ENCODE measurements at places on chromosomes 2 and 18.

DNA sequence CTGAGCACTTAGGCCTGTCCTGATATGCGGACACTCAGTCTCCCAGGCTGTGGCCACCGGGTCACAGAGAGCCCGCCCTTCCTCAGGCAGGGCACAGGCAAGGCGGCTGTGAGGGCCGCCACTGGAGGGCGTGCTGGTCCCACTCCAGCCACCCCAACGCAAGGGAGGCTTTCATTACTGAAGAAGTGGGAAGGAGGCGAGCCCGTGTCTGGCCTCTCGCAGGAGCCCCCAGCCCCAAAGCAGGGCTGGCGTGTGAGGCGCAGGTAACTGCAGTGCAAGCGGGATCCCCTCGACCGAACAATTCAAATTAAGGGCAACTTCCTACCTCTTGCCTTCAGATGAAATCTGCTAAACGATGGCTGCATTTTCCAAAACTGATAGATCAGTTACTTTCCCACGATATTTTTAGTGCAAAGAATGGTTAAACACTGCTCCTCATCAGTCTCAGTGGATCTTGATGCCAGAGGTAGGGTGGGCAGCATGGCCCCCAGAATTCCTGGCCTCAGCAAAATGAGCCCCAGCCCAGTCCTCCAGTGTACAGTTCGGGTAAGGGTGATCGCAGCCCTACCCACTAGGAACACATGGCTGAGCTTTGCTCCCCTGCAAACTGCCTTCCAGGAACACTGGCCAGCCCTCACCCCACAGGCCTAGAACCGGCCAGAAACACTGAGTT, 97.2 kb downstream of the SEPTIN10 start:
- no peak for DNase-seq

- DNase-seq, result no peak
Observed at GRCh38 chr2:62306751-62307468, 111.0 kb downstream of the B3GNT2 start.

DNA sequence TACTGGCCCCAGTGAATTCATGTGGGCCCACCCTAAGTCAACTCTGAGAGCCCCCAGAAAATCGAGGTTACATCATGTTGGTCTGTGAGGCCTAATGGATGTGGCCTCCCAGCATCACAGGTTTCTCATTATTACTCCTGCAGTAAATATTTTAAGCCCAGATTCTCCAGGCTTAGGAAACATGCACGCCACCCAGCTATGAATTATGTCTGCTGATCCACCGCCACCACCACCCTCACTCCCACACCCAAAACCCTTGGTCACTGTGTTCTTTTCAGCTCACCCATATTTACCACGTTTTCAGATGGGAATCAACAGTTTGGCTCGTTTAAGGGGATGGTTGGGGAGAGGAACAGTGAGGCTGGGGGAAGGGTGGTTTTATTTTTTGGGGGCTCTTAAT, 128.6 kb downstream of the NCK2 start:
- no peak for DNase-seq

- peak; percentile 86 for DNase-seq
Observed at GRCh38 chr18:11850821-11851145, 430 bp upstream of the CHMP1B start.

- peak; percentile 78 for DNase-seq
Observed at GRCh38 chr18:69400253-69400975, at the start of gene DOK6. Gene DOK6 (plus strand): TSS chr18:69400888.

DNA sequence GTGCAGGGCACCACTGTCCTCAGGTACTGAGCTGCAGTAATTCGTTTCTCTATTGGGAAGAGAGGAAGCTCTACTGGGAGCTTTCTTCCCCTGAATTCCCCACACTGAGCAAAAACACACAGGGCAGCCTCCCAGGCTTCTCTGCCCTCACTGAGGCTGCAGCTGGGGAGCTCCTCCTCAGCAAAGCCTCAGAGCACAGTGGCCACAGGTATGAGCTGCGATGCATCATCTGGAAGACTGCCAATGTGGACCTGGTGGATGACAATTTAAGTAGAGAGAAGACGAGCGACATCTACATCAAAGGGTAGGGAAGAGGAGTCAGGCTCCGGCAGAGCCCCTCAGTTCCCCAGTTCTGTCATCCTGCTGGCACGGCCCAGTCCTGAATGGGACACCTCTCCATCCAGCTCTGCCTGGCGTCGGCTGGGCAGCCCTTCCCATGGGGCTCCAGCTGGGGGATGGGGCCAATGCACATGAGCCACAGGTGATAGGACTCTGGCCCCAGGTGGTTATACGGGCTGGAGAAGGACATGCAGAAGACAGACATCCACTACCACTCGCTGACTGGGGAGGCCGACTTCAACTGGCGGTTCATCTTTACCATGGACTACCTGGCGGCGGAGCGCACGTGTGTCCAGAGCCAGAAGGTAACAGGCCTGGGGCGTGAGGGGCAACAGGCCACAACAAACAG, 37.6 kb downstream of the LMAN2L start:
- DNase-seq, result no peak

DNA sequence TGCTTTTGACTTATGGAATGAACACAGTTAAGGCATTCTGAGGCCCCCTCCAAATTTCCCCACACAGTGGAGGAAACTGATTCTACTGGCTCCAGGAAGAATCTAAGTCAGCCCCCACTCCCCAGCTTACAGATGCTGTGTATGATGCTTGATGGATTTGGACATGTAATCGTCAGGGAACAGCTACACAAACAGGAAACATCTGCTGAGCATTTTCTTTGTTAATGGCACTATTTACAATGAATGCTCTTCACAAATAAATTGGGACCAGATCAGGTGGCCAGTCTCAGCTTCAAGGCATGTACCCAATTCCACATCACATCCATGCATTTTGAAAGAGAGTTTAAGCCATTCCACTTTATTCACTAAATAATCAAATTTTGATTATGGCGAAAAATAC, 562.3 kb downstream of the SOX11 start:
- DNase-seq, result no peak

DNA sequence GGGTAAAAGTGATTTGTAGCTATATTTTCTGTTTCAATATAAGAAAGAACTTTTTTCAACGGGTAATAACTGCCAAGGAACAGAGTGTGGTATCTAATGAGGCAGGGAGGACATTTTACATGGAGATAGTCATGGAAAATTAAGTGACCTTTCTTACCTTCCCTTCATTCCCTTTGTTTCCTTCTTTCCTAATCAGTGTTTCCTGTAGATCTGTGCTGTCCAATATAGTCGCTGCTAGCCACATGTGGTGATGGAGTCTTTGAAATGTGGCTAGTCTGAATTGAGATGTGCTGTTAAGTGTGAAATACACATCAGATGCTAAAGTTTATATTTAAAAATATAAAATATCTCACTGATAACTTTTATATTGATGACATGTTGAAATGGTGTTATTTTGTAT, 81.8 kb downstream of the BABAM2 start:
- DNase-seq, result no peak

- DNase-seq, result no peak
Observed at GRCh38 chr2:220555961-220556630, 928.7 kb downstream of the SLC4A3 start.

- no peak for DNase-seq
Observed at GRCh38 chr2:232697807-232698110, 628 bp downstream of the GIGYF2 start.

GRCh38 chr2:184367211-184367610, 231.1 kb upstream of the ZNF804A start:
- no peak for DNase-seq

DNA sequence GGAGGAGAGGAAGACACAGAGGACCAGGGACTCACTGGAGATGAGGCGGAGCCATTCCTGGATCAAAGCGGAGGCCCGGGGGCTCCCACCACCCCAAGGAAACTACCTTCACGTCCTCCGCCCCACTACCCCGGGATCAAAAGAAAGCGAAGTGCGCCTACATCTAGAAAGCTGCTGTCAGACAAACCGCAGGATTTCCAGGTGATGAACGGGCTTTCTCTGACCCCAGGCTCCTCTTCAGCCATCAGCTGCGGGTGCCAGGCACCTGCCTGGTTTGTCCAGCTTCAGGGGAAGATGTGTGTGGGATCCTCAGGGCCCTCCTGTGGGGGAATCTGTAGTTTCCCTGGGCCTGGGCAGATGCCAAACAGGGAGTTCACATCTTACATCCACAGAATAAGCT, 60.4 kb downstream of the DYSF start:
- DNase-seq, result no peak

DNA sequence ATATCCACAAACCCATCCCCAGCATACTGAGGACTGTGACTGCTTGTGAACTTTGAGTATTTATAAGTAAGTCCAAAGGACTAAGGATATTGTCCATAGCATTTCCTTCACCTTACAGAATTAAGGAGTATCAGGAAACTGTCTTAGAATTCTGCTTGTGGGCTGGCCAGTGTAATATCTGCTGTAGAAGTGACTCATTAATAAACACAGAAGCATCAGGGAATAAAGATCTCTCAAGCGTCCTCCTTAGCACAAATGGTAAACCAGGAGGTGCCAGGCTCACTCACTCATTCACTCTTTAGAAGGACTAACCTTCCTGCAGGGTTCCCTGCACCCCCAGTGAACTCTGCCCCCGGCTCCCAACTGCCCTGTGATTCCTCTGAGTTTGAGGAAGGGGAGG, 31.0 kb downstream of the CCDC68 start:
- DNase-seq, result no peak

GRCh38 chr2:59786684-59787083, 766.8 kb downstream of the BCL11A start:
- no peak for DNase-seq

- DNase-seq, result no peak
Observed at GRCh38 chr2:20536619-20537422, 89.9 kb downstream of the RHOB start.

- no peak for DNase-seq
Observed at GRCh38 chr2:206231669-206232286, 42.7 kb upstream of the ZDBF2 start.

- DNase-seq, result no peak
Observed at GRCh38 chr18:14935210-14935609, 187.2 kb downstream of the ANKRD30B start.

DNA sequence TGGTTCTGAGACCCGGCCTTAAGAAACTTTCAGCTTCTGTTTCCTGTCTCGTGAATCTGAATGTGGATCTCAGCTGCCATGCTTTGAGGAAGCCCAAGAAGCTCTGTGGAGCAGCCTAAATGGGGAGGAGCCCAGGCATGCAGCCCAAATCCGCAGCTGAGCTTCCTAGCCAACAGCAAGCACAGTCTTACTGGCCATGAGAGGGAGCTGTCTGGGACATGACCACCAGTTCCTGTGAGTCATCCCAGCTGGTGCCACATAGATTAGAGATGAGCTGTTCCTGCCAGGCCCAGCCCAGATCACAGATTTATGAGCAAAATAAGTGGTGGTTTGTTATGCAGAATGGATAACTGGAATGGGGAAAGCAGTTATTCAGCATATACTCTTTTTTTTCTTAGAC, 224.4 kb upstream of the APCDD1 start:
- no peak for DNase-seq

GRCh38 chr18:56723068-56723467, 71.9 kb downstream of the WDR7 start:
- no peak for DNase-seq

DNA sequence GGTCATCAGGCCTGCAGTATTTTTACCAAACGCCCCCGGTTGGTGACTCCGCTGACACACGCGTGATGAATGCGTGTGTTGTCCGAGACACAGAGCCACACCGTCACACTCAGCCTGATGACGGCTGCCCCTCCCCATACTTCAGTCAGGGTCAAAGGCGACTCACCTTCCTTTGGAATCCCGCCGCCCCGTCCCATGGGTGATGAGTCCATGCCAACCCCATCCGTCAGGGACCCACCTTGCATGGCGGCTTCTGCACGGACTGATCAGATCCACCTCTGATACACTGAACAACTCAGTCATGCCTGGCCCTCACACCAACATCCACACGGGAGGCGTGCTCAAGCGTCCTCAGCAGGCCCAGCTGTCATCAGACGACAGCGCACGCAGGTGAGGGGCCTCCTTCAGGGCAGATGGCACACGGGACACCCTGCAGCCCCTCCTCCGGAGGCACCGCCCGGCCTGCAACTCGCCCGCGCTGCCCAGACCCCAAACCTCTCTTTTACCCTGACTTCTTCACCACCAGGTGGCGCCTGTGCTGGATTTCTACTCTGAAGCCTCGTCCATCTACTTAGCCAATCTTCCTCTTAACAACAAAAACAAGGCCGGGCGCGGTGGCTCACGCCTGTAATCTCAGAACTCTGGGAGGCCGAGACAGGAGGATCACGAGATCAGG, 89.2 kb downstream of the ZNF516 start:
- DNase-seq, result no peak

- peak; percentile 35 for DNase-seq
Observed at GRCh38 chr2:506451-506850, 170.8 kb downstream of the TMEM18 start.

GRCh38 chr2:187475499-187476248, 27.6 kb upstream of the CALCRL start:
- DNase-seq, result no peak

DNA sequence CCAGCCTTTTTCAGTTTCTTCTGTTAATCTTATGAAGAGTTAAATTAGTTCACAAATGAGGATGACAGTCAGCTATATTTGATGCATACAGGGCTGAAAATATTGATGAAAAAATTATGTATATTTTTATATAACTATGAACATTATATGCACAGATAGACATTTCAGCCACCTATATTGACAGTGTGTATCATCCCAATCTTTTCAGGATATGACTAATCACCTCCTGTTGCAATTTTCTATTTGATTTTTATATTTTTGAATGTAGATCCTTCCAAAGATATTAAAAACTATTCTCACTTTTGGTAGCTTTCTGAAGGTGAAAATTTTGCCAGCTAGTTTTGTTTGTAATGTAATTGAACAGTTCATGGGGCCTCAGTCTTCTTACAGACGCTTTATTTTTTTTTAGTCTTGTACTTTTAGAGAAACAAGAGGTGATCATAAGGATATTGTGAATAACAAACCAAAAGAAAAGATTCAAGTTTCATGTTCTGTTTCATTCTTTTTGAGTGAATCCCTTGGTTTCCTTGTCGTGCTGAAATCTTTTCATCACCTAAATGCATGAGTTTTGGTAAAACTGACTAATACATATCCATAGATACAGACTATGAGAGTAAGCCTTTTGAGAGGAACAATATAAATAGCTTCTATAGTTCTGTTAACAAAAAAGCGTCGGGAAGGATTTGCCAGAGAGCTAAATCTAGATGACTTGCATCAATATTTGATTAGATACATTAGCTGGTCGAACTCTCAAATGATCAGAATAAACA, 123.1 kb downstream of the ARHGAP15 start:
- no peak for DNase-seq

DNA sequence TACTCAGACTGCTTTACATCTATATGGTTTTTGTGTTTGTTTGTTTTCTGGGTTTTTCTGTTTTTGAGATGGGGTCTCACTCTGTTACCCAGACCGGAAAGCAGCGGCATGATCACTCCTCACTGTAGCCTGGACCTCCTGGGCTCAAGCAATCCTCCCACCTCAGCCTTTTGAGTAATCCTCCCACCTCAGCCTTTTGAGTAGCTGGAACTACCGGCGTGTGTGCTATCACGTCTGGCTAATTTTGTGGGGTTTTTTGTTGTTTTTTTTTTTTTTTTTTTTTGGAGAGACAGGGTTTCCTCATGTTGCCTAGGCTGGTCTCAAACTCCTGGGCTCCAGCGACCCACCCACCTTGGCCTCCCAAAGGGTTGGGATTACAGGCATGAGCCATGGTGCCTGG, 9.1 kb downstream of the MAP3K2 start:
- no peak for DNase-seq

Measured in muscle of arm (tissue), 14 donors.